ENCODE measurements at places on chromosomes 2 and 18.

DNA sequence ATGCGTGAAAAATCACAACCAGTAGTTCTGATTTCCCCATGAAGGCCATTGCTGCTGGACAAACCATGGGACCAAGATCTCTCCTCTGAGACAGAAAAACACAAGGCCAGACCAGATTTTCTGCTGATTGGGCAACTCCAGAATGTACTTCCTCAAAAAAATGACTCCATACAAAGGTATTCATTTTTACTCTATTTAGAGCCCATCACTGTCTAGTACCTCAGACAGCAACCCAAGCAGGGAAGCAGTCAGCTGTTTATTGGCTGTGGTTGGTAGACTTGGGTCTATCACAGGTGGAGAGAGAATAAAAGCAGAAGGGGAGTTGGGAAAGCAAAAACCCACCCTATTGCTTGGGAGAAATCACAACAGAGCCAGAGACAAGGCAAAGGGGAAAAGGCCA, 219.9 kb downstream of the PIK3C3 start:
- DNase-seq, result no peak

GRCh38 chr2:8986327-8986976, 17.0 kb downstream of the MBOAT2 start:
- DNase-seq, result no peak

DNA sequence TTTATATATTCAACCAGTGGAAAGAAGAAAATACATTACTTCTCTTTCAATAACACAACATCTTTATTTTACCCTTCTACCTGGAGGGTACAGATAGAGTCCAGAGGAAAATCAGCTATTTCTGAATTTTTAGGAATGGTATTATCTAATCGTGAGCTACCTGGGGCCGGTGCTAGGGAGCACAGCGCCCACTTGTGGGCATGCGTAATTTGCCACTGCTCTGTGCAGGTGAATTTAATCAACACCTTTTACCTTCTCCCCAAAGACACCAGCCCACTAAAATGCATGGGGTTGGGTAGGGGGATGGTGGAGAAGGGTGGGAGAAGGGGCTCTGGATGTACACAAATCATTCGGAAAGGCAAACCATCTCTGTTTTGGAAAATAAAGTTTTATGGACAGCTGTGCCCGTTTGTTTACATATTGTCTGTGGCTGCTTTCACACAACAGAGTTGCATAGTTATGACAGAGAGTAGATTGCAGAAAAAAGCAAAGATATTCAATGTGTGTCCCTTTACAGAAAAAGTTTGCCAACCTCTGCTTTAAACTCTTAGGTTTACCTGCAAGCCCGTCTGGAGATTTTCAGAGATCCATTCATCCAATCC, 51.5 kb upstream of the DCC start:
- no peak for DNase-seq

DNA sequence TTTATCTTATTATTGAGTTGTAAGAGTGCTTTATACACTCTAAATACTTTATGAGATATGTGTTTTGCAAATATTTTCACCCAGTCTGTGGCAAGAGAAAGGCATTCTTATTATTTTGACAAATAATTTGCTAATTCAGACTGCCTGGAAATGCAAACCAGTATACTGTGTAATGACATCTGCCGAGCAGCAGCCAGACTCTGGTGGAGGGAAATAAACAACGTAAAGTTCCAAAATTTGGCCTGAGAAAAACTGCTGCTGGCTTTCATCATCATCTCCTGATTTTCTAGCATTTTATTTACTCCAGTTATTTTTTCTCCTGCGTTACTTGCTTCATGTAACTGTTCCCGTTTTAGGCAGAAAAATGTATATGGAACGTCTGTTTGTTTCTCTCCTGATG, 161.6 kb downstream of the RNF152 start:
- no peak for DNase-seq

DNA sequence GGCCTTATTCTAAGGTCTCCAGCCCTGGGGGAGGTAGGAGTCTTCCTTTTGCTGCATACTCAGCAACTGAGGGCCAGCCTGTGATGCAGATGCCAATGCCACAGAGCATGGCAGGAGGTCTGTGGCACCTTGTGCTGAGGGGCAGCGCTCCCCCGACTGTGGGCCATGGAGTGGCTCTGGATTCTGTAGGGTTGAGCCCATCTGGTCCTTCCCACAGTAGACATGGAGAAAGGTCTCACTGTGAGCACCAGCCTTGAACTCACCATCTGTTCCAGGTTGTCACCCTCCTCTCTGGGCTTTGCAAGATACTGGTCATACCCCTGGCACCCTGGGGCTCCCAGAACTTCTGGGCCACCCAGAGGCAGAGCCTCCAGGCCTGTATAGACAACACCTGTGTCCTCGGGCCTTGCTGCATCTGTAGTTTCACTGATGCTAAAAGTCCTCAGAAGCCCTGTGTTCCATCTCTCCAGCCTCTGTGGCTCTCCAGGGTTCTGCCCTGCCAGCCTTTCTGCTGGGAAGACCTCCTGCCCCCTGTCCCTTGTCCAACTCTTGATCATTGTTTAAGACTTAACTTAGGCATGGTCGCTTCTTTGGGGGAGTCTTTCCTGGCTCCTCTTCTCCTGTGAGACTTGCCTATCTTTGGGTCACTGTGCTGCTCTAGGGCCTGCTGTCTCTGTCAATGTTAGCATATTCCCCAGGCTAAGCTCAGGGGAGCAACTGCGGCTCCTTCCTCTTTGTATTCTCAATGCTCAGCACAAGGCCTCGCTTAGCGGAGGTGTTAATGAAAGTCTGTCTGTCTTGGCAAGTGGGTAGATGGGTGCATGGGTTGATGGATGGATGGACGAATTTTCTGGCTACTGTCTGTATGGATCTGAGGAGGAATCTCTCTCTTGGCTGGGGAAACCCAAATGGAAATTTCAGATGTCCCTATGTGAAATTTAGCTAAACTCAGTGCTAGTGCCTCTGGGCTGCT, 160.9 kb downstream of the DYSF start:
- DNase-seq, result no peak

DNA sequence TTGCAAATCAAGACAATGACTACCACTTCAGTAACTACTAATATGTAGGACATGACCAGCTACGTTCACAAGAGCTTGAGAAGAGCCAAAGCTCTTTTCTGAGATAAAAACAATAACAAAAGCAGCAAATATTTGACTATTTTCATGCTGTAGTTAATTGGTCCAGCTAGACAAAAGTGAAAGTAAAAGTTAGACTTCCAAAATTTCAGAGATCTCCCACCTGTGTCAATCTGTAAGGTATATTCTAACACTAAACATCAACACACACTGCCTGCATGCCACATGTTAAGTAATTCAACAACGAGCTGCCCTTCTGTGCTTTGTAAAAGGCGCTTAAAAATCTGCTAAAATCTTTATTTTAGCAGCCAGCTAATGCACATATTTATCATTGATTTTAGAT, 185.9 kb downstream of the SLC39A10 start:
- no peak for DNase-seq

DNA sequence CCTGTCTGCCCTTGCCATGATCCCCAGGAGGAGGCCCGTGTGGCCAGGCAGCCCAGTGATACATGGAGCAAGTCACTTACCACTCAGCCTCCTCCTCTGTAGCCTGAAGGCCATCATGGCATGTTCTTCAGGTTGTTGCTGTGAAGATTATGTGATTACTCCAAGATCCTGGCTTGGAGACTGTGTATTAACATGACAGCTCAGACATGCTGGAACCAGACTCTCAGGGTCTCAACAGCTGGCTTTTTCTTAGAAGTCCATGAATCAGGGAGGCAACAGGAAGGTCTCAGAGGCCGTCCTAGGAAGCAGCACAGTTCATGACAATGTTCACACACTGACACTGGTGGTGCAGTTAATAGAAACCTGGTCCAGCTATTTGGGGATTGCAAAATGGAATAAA, 158.6 kb upstream of the TWIST2 start:
- DNase-seq, result no peak

DNA sequence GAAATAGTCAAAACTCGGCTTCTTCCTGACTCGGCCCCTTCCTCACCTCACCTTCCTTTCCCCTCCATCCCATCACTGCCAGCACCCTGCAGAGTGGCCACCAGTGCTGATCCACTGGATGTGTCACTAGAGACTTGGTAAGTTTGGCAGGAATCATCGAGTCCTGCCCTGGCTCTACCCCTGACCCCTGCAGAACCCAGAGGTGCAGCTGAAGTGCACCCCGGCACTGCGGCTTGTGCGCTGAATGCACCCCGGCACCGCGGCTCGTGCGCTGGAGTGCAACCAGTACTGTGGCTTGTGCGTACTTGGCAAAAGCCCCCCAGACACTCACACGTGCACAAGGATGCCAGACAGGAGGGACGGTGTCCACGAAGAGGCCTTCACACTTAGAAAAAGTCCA, 206.5 kb downstream of the SNTG2 start:
- DNase-seq, result no peak

DNA sequence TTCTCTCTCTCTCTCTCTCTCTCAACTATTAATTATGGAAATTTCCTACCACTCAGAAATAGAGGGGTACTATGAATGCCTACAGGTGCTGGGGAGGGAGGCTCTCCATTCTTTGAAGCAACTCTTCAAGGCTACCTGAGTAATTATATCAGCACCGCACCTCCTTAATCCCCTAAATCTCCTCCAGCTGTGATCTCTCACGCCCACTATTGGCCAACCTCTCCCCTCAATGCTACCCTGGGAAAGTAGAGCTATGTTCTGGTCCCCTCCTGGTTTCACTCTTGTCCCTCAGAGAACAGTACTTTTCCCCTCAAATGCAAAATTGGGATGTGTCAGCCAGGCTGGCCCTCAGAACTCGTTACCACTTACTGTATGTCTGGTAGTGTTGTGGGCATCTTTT, 1.6 kb downstream of the MOCOS start:
- DNase-seq, result no peak

DNA sequence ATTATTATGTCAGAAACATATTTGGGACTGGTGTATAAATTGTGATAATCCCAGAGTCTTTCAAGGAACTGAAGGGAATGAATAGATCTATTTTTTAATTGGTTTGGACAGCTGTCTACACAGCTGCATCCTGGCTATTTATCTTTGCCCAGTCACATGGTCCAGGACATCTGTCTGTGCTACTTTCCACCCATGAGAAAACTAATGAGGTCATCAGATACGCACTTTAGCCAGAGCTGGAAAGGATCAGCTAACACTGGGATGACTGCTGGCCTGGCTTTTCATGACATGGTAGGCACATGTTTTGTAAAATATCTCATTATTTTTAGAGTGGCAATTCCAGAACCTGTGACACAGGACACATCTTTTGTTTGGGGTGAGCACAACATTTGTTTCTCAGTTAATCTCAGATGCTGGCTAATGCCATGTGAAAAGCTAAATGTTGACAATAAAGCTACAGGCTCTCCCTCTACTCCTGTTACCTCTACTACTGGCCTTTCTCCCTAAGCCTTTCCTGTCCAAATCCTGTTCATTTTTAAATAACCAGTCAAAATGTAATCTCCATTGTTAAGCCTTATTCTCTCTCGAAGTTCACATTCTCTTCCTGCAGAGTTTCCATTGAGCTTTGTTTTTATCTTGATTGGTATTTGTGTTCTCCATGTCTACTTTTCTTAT, 500.7 kb downstream of the RIT2 start:
- no peak for DNase-seq

DNA sequence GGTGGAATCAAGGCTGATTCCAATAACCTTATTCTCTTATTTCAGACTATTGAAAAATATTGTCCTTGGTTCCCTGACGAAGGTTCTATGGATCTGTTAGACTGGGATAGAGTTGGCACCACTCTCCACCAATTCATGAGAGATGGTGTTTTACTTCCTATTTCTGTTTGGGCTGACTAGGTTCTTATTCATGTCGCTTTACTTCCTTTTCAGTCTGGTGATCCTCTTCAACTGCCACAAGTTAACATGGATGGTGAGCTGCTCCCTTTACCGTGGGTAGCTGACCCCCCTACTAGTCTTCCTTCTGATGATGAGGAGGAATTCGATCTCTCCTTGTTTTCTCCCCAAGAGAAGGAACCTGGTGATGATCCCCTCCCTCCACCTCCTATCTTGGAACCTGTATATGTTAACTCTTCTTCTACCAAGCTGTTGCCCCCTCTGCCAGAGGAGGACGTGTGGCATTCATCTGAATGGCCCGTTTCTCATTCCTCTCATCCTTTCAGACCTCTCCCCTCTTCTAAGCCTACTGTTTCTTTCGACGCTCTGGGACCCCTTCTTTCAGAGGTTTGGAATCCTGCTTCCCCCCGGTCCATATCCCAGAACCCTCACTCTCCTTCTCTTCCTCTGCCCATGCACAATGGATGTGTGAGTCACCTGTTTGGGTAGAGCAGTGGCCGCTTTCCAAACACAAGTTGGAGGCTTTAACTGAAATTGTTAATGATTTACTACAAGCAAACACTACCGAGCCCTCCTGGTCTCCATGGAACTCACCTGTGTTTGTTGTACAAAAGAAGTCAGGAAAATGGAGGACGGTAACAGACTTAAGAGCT, 13.5 kb upstream of the CNOT11 start:
- no peak for DNase-seq

DNA sequence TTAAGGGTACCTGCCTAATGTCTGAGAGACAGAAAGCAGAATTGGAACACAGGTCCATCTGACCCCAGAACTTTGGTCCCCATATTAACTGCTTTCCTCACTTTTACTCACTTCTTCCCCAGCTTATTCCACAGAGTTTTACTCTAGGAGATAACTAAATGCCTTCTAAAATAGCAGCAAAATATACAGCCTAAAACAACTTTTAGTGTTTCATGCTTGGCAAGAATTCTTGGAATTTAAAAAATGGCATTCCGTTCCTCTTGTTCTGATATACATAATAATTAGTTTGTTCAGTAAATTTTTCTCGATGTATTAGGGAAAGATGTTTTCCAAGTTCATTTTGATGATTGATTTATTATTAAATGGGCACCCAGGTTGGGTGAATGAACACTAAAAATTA, 151.9 kb downstream of the FHOD3 start:
- DNase-seq, result no peak

DNA sequence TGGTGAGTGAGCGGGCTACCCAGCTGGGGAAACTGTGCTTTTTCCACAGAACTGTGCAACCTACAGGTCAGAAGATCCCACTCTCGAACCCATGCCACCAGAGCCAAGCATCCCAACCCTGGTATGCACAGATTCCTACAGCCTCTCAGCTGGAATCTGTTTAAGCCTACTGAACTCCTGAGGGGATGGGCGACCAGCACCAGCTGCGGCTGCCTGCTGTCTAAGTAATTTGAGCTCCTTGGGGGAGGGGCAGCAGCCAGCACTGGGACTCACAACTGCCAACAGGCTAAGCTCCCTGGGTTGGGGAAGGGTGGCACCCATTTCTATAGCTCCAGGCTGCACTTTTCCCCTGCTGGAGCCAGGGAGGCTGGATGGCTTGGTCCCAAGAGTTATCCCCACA, 11.8 kb downstream of the CYP27C1 start:
- DNase-seq, result no peak

DNA sequence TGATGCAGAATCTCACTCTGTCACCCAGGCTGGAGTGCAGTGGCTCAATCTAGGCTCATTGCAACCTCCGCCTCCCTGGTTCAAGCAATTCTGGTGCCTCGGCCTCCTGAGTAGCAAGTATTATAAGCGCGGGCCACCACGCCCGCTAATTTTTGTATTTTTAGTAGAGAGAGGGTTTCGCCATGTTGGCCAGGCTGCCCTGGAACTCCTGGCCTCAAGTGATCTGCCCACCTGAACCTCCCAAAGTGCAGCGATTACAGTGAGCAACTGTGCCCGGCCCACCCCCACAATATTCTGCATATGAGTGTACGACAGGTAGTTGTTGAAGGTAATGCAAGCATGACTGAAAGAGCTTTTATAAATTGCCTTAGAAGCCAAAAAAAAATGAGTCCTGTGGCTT, 1.2 kb downstream of the WDR75 start:
- DNase-seq, result no peak

All from stimulated activated CD8-positive, alpha-beta memory T cell treated with anti-CD3 and anti-CD28 coated beads, Interleukin-4, amount 100 ng/mL, for 4 hours (primary cell).